NCI-H1105 (cell line): ENCODE measurements at places on chromosomes 6 and 20.
A peak's percentile ranks its signal among the peaks of the same experiment; 100 is the strongest.

DNA sequence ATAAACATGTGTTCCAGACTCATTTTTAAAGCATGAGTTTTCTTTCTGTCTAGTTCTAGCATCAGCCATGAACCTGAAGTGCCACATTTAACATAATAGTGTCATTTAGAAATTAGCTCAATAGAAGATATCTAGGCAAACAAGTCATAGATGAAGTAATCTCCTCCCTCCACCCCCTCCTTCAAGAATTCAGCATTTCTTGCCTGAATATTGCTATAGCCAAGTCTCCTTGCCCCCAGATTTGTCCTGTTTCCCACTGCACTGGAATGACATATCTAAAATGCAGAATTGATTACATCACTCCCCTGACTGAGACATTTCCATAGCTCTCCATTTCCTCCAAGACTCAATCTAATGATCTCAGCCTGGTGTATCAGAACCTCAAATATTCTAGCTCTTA is 134.9 kb upstream of the BACH2 start:
- no peak for DNase-seq

DNA sequence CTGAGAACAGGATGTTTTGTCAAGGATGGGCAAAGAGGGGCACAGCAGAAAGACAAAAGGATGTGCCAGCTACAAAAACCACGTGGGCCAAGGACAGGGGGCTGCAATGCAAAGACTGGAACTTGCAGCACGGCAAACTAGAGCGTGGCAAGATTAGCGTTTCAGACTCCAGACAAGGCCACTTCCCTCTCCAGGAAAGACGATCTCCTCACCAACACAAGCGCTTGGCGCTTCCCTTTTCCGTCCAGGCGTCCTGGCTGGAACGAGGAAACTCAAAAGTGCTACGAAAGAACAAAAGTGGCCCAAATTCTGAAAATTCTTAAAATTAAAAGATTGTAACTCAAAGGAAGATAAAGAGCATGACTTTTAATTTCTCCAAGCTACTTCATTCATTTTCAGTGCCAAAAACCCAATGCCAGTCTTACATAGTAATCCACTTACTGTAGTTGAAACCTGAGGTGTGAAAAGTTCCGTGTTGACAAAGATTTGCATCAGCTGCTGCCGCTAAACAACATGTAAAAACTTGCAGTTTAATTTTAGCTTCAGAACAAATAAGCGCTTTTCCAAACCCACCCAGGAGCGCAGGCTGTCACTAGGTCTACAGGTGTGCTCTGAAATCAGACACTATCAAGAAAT is 207.1 kb upstream of the RREB1 start:
- peak; percentile 58 for DNase-seq

DNA sequence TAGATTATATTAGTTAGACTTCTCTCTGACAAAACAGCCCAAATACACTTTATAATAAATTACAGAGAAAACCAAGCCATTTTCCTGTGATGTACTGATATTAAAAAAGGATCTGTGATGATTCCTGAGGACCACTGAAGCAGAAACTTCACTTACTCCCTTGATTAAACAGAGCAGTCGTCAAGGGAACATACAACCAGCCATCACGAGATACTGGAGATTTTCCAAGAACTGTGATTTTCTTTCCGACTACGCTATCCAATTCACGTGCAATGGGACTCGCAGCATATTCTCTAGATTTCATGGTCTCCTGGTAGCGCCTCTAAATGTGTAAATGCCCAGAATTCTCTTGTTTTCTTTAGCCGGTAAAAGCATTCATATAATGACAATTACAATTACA is 377.4 kb downstream of the PHF3 start:
- DNase-seq = no peak

- DNase-seq = no peak
Observed at GRCh38 chr6:168575346-168576098, 134.5 kb downstream of the SMOC2 start.

- no peak for DNase-seq
Observed at GRCh38 chr20:19555726-19556125, 202.3 kb upstream of the RIN2 start.

DNA sequence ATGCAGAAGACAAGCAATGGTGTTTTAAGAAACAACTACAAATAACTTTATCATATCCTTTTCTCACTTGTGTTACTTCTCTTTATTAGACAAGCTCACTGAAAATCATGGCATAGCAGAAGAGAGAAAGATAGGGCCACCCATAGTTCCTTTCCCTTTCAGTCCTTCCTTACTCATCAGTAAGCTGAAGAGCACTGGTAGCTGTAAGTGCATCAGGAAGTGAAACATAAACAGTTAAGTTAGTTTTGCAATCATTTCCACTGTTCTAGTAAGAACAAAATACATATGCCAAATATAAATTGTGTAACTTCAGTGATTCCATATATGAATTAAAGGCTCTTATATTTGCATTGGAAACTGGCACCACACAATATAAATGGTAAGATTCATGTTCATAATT is 220.1 kb downstream of the HACE1 start:
- DNase-seq = no peak

DNA sequence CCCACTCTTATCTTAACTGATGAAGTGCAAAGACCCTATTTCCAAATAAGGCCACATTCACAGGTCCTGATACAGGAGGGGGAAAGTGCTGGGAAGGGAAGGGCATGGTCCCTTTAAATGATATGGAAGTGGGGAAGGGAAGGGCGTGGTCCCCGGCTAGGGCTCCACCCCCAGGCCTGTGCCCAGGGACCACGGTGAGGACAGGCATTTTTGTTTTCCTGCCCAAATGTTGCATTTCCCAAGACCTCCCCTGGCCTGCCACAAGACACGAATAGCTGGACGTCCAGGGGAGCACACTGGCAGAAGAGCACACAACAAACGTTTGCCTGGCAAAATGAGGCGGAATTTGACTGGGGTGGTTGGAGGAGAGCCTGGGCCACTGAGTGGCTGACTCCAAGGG is 16.1 kb upstream of the HFE start:
- no peak for DNase-seq

DNA sequence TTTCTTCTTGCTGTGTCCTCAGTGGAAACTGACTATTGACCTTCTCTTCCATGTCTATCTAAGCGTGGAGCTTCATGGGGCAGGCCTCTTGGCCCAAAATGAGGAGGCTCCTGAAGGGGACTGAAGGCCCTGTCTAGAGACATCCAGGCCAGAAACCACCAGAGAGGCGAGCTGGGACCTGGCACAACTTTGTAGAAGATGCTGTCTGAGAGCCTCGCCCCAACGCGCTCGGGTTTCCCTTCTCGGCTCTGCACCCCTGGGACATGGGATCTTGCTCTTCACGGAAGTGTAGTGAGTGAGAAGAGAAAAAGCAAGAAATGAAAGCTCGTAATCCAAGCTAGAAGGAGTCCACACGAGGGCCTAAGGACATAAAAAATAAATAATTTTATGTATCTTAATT is 96.8 kb downstream of the GMPR start:
- DNase-seq = no peak

DNA sequence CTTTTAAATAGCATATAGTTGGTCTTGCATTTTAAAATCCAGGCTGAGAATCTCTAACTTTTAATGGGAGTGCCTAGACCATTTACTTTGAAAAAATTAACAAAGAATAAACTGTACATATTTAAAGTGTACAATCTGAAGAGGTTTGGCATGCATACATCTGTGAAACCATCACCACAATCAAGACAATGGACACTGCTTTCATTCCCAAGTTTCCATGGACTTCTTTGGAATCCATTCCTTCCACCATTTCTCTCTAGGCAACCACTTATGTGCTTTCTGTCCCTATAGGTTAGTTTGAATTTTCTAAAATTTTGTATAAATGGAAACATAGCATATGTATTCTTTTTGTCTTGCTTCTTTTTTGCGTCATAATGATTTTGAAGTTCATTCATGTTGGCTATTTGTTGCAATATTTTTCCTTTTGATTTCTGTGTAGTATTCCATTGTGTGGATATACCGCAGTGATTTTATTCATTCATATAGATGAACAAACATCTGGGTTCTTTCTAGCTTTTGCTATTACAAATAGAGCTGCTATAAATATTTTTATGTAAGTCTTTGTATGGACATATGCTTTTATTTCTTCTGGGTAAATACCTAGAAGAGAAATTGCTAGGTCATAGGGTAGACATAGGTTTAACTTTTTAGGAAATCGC is 50.9 kb downstream of the NEDD9 start:
- no peak for DNase-seq

DNA sequence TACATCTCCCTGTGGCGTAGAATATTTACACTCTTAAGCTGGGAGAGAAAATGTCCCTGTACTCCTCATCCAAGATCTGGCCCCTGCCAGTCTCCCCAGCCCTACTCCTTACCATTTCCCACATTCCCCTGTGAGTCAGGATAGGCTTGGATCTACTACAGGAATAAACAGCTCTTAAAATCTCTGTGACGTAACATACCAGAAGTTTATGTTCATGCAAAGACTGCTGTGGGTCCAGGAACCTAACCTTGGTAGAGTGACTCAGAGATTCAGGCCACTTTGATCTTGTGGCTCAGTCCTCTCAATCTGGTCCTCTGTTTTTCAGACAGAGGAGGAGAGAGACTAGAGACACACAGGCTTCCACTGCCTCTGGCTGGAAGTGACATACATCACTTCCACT is 38.5 kb upstream of the GPR6 start:
- no peak for DNase-seq

- DNase-seq = no peak
Observed at GRCh38 chr6:154277629-154278017, 79.0 kb downstream of the IPCEF1 start.

DNA sequence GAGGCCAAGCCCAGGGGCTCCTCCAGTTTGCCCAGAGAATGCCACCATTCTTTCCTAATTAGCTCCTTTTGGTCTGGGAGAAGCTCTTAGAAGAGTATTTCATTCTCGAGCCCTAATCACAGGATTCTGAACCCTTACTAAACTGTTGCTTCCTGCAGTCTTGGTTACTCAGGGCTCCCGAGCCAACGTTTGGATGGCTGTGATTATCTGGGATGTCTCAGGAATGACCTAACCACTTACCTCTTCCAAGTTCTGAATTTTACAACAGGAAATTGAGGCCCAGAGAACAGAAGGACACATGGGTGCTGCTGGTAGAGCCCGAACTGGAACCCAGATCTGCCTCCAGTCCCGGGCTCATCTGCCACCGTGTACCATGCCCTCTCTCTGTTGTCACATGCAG is 22.2 kb upstream of the PNPLA1 start:
- DNase-seq = no peak

- DNase-seq = no peak
Observed at GRCh38 chr6:170266061-170266825, 24.6 kb downstream of the DLL1 start.

GRCh38 chr6:159931112-159931511 is 37.8 kb upstream of the IGF2R start:
- no peak for DNase-seq

- DNase-seq = peak; percentile 4
Observed at GRCh38 chr6:24274441-24275083, 83.3 kb downstream of the DCDC2 start.

- DNase-seq = peak; percentile 13
Observed at GRCh38 chr6:118968416-118968815, 33.5 kb upstream of the MCM9 start.

DNA sequence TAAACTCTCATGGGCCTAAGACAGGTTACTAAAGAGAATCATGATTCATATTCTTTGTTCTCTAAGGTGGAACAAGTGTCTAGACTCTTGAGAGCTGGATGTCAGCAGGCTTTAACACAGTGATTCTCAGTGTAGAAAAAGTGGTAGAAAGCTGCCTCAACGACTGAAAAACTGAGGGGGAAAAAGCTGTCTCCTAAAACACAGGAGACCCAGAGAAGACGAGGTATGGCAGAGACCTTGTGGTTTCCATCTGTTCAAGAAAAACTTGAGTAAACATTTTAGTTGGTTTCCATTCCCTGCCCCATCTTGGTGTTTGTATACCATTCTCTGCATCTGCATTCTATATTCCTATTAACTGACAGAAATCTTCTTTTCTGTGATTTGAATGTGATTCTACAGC is 57.6 kb upstream of the MAP3K7 start:
- DNase-seq = no peak

DNA sequence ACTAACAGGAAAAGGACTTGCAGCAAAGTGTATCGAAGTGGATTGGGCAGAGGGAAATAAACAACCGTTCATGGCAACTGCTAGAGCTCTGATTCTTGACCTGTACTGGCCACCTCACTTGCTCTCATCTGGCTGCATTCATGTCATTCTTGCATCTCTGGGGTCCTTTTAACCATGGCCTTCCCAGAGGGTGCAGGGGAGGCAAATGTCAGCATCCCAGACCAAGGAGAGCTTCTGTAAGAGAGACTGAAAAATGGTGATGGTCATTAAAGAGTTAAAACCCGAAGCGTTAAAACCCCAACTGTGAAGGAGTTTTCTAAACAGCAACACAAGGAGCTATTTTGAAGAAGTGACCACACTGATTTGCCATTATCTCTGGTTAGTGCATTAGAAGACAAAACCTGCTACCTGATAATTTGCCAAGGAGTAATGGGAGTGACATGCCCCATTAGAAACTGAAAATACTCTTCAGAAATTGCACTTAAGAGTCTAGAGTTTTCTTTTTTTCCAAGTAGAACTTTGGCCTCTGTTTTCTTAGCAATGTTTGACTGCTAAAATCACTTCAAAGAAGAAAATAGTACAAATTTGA is 62.4 kb downstream of the APCDD1L start:
- no peak for DNase-seq

DNA sequence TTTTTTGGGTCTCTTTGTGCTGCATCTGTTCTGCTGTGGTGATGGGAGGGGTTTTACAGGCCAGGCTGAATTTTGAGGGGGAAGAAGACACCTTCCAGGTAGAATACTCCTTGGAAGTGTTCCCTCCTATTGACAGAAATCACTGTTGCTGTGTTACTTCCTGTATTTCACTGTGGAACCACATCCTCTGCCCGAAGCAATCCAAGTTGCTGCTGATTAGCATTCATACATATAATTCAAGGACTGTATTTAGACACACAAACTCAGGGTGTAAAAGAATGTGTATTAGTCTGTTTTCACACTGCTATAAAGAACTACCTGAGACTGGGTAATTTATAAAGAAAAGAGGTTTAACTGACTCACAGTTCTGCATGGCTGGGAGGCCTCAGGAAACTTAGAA is 50.6 kb upstream of the TMEM244 start:
- no peak for DNase-seq

GRCh38 chr6:71463061-71463460 is 174.4 kb downstream of the OGFRL1 start:
- no peak for DNase-seq

- no peak for DNase-seq
Observed at GRCh38 chr6:89952105-89952671, 57.9 kb downstream of the GJA10 start.
